ENCODE measurements at places on chromosomes 12 and 14.
A peak's percentile ranks its signal among the peaks of the same experiment; 100 is the strongest.

DNA sequence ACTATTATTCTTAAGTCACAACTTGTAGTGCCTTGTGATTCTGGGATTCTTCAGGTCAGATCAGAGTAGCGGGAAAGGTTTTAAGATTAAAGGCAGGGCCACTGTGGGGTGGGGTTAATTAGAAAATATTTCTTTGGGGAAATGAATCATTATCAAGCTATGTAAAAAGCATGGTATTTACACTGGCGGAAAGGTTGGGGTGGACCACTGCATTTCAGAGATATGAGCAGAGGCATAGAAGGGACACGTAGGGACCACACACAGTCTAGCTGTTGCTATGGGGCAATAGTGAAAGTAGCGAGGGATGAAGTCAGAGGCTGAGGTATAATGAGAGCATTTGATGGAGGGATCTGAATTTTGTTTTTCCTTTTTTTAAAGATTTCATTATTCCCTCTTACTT, 31.7 kb upstream of the KCNH3 start:
- peak; percentile 79 for DNase-seq

- peak; percentile 57 for DNase-seq
Measured at GRCh38 chr12:117671734-117672133, 297.1 kb downstream of the KSR2 start.

- no peak for DNase-seq
Measured at GRCh38 chr12:15996948-15997347, 85.8 kb downstream of the DERA start.

DNA sequence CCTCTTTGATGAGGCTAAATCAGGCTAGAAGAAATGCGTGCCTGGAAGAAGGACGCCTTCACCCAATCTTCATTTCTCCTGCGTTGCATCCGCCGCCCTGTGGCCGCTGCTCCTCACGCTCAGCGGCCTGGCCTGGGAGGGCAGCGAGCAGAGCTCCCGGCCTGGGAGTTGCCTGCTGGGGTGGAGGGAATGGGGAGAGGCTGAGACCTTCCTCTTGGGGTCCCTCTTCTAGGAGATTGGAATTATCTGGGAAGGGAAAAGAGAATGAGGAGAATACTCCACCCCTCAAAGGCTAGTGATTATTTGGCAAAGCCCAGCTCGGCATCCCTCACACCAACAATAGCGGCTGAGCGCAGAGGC, 2.4 kb upstream of the HOXC12 start:
- peak; percentile 46 for DNase-seq

GRCh38 chr12:51517800-51518199, 73.2 kb upstream of the SCN8A start:
- DNase-seq, result no peak

DNA sequence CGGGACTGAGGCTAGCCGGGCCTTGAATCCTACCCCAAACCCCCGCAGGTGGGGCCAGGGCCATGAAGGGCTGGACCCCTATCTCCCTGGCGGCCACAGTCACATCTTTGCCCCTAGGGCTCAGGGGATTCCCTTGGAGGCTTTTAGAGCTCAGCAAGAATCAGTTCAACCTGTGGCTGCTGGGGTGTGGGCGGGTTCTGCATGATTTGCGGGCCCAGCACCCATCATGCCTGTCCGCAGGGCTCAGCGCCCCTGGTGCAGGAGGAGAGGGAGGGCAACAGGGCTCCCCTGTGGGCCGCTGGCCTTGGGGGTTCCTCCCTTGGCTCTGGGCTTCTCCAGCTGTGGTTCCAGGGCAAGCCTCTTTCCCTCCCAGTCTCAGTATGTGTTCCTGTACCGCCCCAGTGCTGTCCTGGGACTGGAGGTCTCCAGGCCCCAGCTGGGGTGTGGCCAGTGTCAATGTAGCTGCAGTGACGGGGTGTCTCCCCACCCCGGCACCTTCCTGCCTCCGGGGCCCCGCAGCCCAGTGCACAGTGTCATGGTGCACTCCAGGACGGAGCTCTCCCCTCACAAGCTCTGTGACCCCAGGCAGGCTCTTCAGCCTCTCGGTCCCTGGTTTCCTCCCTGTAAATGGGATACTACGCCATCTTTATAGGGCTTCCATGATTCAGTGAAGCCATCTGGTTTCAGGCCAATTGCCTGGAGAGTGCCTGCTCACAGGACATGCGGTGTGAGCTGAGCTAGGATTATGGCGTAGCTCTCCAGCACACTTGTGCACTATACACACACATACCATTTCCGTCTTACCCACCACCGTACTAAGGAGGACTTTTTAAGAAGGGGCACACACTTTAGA, 9.9 kb upstream of the LBHD2 start:
- peak; percentile 53 for DNase-seq

GRCh38 chr12:116282371-116283286, 5.1 kb upstream of the MED13L start:
- no peak for DNase-seq

DNA sequence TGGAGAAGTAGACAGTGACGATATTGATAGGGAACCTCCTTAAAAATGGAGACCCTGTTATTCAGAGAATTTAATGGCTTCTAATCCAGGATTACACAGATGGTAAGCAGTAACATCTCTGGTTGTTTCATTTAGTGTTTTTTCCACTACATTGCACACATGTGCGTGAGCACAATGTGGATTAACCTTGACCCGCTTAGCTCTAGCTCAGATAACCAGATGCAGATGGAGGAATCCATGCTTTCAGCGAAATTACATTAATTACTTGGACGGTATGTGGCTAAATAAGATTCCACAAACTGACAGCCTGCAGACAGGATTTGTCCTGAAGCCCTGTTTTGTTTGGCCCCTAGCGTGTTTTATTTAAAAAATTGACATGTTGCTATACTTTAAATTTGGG, 378.4 kb downstream of the CCDC91 start:
- peak; percentile 37 for DNase-seq

GRCh38 chr12:43241986-43242385, 310.0 kb downstream of the ADAMTS20 start:
- peak; percentile 67 for DNase-seq

DNA sequence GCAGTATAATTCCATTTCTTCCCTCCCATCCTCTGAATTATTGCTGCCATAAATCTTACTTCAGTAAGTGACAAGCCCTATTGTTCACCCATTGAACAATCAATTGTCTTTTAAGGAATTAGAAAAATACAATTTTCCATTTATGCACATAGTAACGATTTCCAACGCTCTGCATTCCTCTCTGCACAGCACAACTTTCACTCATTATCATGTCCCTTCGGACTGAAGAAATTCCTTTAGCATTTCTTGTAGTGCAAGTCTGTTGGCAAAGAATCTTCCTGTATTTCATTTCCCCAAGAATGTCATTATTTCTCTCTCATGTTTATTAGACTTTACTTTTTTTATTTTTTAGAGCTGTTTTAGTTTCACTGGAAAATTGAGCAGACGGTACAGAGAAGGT, 252.1 kb upstream of the RTL1 start:
- no peak for DNase-seq

DNA sequence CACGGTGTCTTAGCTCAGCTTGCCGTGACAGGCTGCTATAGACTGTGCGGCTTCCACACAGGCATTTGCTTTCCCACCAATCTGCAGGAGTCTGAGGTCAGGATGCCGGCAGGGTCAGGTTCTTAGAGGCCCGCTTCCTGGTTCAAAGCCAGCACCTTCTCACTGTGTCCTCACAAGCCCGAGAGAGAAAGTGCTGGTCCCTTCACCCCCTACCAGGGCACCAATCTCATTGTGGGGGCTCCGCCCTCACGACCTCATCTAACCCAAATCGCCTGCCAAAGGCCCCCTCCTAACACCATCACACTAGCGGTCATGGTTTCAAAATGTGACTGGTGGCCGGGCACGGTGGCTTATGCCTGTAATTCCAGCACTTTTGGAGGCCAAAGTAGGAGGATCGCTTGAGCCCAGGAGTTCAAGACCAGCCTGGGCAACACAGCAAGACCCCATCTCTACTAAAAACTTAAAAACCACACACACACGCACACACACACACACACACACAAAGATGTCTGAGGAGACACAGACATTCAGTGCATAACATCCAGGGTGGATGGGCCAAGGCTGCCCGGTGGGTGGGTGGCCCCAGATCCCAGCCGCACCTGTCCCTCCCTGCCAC, 26.8 kb downstream of the MMP17 start:
- no peak for DNase-seq

- DNase-seq, result no peak
Measured at GRCh38 chr12:76471579-76471978, 88.0 kb downstream of the OSBPL8 start.

- DNase-seq, result no peak
Measured at GRCh38 chr14:91681118-91681517, 50.8 kb downstream of the CATSPERB start.

- peak; percentile 66 for DNase-seq
Measured at GRCh38 chr14:68789821-68790643, 2.8 kb downstream of the ZFP36L1 start.

GRCh38 chr14:75143761-75144527, 17.1 kb upstream of the NEK9 start:
- no peak for DNase-seq

DNA sequence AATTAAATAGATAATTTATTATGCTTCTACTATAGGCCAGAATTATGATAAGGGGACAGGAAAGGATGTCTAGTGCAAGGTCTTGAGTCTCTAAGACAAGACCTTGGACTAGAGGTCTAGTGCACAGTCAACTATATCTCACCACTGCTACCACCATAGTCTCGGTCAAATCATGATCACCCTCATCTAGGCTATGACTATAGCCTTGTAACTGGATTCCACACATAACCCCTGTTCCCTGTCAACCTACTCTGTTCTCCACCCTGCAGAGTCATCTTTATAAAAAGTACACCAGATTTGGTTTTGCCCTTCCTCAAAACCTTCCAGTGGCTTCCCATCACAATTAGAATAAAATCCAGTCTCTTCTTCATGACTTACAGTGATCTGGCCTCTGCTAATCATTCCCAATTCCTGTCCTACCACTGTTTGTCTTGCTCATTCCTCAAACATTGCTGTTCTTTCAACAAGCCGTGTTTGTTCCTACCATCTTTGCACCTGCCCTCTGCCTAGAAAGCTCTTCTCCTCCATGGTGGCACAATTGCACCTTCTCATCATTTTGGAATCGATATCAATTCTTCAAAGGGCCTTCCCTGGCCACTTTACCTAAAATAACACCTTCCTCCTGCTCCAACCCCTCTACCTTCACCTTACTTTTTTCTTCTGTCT, 169.4 kb downstream of the FOXN3 start:
- DNase-seq, result no peak

DNA sequence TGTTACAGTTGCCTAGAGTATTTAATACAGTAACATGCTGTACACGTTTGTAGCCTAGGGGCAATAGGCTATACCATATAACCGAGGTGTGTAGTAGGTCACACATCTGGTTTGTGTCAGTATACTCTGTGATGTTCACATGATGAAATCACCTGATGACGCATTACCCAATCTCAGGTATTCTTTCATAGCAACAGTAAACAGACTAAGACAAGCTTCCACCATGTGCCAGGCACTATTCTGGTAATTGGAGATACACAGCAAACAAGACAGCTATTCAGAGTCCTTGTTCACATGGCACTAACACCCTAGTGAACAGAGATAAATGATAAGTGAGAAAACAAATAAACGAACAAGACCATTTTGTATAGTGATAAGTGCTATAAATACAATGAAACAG, 3.8 kb upstream of the PDE3A start:
- no peak for DNase-seq

DNA sequence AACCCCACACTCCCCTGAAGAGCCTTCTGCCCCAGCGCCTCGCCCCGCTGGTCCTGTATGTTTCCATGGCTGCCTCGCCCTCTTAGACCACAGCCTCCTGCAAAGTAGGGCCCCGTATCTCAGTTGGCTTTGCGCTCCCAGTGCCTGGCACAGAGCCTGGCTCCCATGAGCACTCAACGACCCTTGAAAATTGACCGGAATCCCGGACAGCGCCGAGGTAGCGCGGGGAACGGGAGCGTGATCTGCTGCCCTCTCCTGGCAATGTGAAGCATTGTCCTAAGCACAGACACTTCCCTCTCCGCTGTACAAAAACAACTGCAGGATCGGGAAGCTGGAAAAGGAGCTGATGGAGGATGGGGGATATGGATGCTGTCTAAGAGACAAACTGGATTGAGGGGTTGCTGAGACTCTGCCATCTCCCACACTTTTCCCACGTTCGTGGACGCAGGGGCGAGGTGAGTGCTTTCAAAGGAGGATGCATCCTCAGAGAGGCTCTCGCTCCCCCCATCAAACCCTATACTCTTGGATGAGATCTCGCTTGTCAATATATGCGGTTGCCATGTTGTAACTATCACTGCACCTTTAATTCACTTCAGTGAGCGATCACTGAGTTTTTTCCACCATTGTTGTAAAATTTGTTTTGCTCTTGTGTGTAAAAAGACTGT, 10.7 kb upstream of the FKBP4 start:
- peak; percentile 70 for DNase-seq

GRCh38 chr12:55899082-55899481, 28.6 kb downstream of the PYM1 start:
- DNase-seq, result peak; percentile 70

- peak; percentile 66 for DNase-seq
Measured at GRCh38 chr14:22882529-22883172, 371 bp upstream of the REM2 start.

DNA sequence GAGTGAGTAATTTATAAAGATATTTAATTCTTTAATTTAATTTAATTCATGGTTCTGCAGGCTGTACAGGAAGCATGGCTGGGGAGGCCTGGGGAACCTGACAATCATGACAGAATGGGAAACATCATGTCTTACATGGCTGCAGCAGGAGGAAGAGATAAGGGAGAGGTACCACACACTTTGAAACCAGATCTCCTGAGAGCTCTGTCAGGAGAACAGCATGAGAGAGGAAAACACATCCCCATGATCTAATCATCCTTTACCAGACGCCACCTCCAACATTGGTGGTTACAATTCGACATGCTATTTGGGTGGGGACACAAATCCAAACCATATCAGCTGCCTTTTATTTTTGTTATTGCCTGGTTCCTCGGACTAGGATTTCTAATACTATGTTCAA, 928.6 kb downstream of the TMEM121 start:
- no peak for DNase-seq

DNA sequence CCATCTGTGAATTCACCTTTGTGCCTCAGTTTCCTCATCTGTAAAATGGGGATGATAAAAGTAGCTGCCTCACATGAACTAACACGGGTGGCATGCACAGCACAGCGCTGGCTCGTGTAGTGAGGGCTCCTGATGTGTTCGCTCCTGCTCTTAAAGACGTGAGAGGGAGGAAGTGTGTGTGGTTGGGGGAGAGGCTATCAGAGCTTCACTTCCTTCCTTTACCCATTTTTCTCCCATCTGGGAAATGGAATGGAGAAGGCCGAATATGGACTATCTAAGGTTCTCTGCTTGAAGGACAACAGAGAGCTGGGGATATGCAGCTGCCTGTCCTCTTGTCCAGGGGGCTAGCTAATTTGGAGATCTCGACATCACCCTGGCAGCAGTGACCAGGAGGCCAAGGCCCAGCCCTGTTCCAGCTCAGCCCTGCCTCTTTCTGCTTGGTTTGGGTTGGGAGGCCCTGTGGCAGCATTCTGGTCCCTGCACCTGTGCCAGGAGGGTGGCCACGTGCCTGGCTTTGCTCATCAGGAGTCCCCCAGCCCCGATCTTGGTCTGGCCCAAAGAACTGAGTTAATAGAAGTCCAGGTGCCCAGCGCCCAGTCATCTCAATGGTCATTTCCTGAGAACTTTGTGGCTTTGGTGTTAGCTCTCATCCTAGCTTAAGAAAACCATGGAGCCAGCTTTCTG, 44.5 kb upstream of the ESRRB start:
- DNase-seq, result no peak

- peak; percentile 26 for DNase-seq
Measured at GRCh38 chr14:76761960-76762410, 717 bp downstream of the VASH1 start.
